BJ (cell line): ENCODE measurements at places on chromosomes 2 and 18. TPM values are rescaled to one million over a fixed set of nuclear protein-coding genes. Genes with fewer than 3 reads are reported as not detected.

The PTPRM gene
- 149 TPM in 2 replicates for polyA plus RNA-seq

The ABHD1 gene
- polyA plus RNA-seq, result 0.07 TPM in 1 of 2 replicates, not detected in the other

The CFC1B gene
- not detected in 2 replicates for polyA plus RNA-seq

The CASP10 gene
- polyA plus RNA-seq, result 0.83 and 1.0 TPM in 2 replicates

The FRZB gene
- polyA plus RNA-seq, result 0.23 and 0.28 TPM in 2 replicates

The FAP gene
- polyA plus RNA-seq, result 135 and 263 TPM in 2 replicates

The COPS8 gene
- polyA plus RNA-seq, result 55.8 and 98.0 TPM in 2 replicates

The DCC gene
- 0.15 and 0.44 TPM in 2 replicates for polyA plus RNA-seq

The TP53I3 gene
- polyA plus RNA-seq, result 37.4 and 45.1 TPM in 2 replicates

The SLC19A3 gene
- 0.27 TPM in 1 of 2 replicates, not detected in the other for polyA plus RNA-seq

The ANO7 gene
- 0.50 and 0.74 TPM in 2 replicates for polyA plus RNA-seq

The STPG4 gene
- polyA plus RNA-seq, result 0.06 TPM in 2 replicates

The ZDBF2 gene
- polyA plus RNA-seq, result 2.5 and 5.1 TPM in 2 replicates

The ZNF514 gene
- polyA plus RNA-seq, result 6.2 and 7.1 TPM in 2 replicates

The DLGAP1 gene
- polyA plus RNA-seq, result 0.02 and 0.09 TPM in 2 replicates

The CHRNG gene
- not detected in 2 replicates for polyA plus RNA-seq

The DSEL gene
- 19.9 and 44.5 TPM in 2 replicates for polyA plus RNA-seq

The NR4A2 gene
- polyA plus RNA-seq, result 0.50 and 1.5 TPM in 2 replicates

The XDH gene
- polyA plus RNA-seq, result 0.47 and 0.69 TPM in 2 replicates

The CETN1 gene
- polyA plus RNA-seq, result not detected in 2 replicates

The RIT2 gene
- not detected in 2 replicates for polyA plus RNA-seq

The C2orf80 gene
- polyA plus RNA-seq, result not detected in 2 replicates

The SERPINB12 gene
- polyA plus RNA-seq, result not detected in 2 replicates

The HOXD13 gene
- 0.43 and 0.71 TPM in 2 replicates for polyA plus RNA-seq

The C2orf66 gene
- polyA plus RNA-seq, result 0.12 and 0.23 TPM in 2 replicates

The CHST10 gene
- 11.5 and 11.7 TPM in 2 replicates for polyA plus RNA-seq

The SP100 gene
- polyA plus RNA-seq, result 34.8 and 63.5 TPM in 2 replicates

The FKBP1B gene
- polyA plus RNA-seq, result 13.5 and 15.9 TPM in 2 replicates

The ASPRV1 gene
- polyA plus RNA-seq, result 0.17 and 0.29 TPM in 2 replicates

The GKN2 gene
- polyA plus RNA-seq, result not detected in 2 replicates

The HOXD1 gene
- polyA plus RNA-seq, result not detected in 2 replicates

The TUBB8B gene
- 0.10 TPM in 1 of 2 replicates, not detected in the other for polyA plus RNA-seq

The SLC38A11 gene
- 59.2 and 89.4 TPM in 2 replicates for polyA plus RNA-seq

The RNF144A gene
- polyA plus RNA-seq, result 0.12 and 0.16 TPM in 2 replicates

The CD8B gene
- not detected in 2 replicates for polyA plus RNA-seq

The CYS1 gene
- polyA plus RNA-seq, result 1.5 and 2.5 TPM in 2 replicates
